ENCODE measurements at places on chromosomes 7 and 10.

GRCh38 chr10:119090968-119091367 is 10.4 kb upstream of the EIF3A start:
- no peak for DNase-seq

- no peak for DNase-seq
Observed at GRCh38 chr7:117231047-117231359, 91.9 kb downstream of the WNT2 start.

DNA sequence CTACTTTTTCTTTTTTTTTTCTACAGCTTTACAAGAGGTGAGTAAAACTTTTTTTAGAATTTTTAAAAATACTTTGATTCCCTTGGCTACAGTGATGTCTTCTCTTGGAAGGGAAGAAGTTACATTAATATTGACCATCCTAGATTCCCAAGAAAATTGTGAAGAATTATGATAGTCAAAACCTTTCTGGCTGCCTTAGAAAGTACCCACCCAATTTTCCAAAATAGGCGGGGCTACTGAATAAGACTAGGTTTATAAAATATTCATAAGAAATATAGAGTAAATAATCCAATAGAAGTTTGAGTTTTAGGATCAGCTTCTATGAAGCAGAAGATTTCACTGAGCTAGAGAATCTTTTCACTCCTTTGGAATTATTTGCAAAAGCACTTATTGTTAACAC is 3.0 kb downstream of the COL1A2 start:
- no peak for DNase-seq

GRCh38 chr10:132564690-132565089 is 27.1 kb downstream of the INPP5A start:
- DNase-seq: no peak

- no peak for DNase-seq
Observed at GRCh38 chr10:79082631-79083596, 14.1 kb downstream of the ZMIZ1 start.

- DNase-seq: no peak
Observed at GRCh38 chr10:100014071-100014762, 4.5 kb upstream of the DNMBP start.

DNA sequence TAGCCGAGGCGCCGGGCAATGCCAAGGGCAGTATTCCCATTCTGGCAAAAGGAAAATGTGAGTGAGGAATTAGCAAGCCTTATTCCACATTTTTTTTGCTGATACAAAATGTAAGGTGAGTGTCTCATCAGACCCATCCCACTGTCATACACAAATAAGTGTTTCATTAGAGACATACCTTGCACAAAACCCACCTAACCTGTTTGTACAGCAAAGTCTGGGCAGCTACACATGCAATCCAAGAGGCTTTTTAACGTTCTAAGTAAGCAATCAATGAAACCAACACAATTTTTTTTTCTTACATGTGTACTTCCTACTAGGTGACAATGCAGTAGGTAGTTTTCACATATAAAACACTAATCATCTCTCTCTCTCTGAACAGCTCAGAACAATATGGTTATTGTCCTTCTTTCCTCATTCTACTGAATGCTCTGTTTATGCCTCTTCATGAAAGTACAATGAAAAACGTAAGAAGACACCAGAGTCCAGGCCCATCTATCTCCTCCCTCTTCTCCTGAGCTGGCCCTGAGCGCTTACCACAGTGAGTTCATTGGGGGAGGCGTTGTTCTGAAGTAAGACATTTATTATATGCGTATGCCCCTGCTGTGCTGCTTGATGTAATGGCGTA is 217.2 kb downstream of the ANK3 start:
- no peak for DNase-seq

DNA sequence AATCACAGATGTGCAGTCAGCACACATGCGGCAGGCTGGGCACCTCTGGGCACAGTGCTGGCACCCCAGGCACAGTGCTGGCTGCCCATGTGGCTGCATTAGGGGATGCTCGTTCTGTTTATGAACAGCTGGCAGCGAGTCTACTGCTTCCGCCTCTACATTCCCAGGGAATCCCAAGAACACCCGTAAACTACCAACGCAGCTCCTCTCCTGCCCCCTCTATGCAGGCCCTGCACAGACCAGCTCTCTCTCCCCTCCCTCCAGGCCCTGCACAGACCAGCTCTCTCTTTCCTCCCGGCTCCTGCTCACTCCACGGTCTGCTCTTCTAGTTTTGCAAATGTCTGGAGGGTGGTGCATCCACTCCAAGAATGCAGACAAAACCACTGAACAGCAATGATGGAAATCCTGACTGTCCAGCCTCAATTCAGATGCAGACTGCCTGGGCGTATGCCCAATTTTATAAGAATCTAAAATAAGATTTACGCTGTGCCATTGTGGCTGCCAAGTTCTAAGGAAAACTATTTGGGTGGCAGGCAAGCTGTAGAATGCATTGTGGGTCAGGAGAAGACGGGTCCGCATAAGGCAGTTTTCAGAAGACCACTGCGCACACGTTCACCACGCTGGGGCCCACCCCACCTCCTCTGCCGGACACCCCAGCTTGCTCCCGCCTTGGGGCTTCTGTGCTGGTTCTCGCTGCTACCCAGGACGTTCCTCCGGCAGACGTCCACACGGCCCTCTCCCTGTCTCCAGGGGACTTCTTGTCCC is 234.6 kb downstream of the ZMYND11 start:
- no peak for DNase-seq

GRCh38 chr7:50644114-50644513 is 78.9 kb upstream of the DDC start:
- DNase-seq: no peak

DNA sequence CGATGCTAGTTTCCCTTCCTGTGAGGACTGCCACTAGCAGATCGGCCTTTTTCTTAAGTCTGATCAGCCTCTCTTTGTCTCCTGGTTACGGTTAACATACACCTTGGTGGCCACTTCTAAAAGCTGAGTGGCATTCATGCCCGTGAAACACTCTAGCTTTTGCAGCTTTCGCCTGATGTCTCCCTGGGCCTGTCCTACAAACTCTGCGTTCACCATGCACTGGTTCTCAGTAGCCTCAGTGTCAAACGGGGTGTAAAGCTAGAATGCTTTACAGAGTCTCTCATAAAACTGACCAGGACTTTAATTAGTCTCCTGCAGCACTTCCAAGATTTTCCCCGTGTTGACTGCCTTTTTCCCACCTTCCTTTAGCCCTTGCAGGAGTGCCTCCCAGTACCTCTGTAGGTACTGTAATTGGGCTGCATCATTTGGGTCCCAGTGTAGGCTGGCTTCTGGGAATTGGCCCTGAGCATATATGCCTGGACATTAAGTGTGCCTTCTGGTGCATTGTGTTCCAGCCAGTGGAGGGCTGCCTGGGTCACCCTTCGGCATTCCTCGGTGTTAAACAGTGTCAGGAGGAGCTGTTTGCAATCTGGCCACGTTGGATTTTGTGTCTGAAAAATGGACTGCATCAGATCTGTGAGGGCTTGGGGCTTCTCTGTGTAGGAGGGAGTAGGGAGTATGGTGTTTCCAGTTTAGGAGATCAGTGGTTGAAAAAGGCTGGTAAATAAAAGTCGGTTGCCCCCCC is 6.5 kb upstream of the ZNF117 start:
- DNase-seq: no peak

GRCh38 chr10:29555746-29556481 is 78.9 kb downstream of the SVIL start:
- DNase-seq: no peak

DNA sequence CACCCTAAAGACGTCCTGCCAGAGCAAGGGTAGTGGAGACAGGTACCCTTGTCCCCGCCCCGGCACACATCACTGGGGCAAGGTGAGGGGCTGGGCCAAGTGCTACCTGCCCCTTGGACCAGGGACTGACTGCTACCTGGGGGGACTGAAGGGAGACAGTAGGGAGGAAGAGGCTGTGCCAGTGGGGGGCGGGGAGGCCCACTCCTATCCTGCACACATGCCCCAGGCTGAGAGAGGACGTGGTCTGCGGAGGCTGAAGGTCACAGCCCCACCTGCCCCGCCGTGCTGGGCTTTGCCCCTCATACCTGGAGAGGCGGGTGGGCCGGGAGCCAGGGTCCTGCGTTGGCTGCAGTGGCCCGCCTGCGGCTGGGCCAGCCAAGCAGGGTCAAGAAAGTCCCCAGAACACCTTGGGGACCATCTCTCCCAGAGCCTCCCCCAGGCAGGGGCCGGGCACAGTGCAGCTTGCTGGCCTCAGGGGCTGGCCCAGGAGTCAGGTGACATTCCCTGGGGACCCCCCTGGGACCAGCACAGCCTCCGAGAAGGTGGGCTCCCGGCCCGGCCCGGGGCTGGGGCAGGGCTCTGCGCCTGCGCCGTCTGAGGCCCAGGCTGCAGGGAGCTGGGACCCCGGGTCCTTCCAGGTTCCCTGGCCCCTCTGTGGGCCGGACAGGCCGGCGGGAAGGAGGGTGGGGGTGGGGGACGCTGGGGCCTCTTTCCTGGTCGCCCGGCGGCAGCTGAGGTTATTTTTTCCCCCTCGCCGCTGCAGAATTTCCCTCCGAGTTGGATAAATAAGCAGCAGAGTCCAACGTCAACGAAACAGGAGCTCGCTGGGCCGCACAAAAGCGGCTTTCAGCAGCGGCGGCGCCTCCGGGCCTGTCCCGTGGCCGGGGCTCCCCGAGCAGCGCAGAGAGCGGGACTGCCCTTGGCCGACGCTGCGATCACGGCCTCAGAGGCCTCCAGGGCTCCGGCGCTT is 9.8 kb upstream of the FZD9 start:
- DNase-seq: peak; percentile 37

DNA sequence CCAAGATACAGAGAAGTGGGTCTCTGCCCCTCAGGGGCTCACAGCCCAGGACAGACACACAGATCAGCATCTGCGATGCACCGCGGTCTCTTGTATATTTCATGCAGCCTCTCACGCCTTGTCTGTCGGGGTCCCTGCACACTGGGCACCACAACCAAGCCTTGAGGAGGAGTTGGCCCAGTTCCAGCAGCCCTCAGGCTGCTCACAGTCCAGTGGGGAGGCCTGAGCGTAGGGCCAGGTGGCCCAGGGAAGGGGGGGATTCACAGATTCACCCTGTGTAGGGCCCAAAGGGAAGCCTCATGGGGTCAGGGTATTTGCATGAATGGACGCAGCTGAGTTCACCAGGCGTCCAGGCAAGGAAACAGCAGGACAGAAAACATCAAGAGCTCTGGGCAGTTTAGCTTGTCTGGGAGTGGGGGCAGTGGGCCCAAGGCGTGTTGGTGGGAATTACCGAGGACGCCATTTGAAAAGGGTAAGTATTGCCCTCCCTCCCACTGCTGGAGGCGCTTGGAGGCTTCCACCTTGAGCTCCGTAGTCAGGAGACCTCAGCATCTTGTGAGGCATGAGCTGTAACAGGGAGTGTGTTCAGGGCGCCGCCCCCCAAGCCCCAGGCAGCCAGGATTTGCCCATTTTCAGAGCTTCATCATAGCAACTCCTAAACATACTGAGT is 129.1 kb upstream of the CHST15 start:
- DNase-seq: no peak

DNA sequence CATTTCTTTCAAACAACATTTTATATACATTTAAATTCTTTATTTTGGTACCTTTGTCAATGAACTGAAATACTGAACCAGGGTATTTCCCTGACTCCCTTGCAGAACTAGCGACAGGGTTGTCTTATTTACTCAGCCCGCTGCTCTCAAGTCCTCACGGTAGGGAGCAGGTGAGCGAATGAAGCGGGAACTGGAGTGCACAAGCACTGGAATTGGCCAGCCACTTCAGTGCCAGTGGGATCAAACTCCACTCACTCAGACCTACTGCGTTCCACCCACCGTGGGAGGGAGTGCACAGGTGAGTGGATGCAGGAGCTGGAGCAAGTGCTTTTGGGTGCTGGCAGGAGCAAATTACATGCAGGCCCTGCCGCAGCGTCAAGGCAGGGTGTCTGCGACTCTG is 28.1 kb upstream of the NEUROD6 start:
- no peak for DNase-seq

DNA sequence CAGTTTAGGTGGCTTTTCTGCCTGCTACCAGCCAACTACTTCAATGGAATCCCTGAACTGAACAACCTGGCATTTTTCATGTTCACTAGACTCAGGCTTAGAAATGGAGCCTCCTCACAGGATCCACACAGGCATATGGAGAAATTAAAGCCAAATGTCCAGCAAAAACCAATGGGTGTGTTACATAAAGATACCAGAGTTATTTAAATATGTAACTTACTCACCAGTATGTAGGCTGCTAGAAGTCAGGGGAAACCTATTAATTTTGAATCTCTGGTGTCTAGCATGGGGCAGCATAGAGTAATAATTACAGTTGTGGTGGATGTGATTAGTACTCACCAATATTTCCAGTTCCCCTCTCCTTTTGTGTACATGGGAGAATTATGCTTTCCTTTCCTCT is 383.6 kb downstream of the LRMDA start:
- DNase-seq: no peak

DNA sequence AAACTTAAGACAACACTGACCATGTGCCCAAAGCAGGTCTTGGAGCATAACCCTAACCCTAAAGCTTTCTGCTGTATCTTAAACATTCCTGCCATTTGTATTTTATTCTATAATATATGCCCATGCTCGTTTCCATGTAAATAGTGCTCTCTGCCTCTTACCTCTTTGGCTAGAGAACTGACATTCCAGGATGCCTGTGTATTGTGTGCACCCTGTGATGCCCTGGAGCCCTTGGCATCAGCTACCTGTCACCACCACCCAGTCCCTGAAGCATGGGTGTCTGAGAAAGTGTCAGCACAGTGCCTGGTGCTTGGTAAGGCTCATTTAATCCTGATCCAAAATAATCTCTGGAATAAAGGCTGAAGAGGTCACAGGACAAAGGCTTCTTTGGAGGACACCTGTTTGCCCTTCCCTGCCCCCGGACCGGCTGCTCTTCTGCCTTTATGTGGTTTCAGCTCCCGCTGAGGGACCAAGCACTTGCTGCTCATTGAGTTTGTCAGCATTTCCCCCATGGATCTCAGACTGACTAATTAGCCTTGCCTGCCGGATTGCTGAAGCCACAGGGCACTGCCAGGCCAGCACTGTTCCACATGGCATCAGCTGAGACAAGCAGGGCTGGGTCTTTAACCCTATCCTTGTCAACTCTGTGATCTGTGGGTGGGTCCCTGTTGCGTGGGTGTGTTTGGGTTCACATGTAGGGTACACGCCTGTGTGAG is 139.1 kb upstream of the SORCS3 start:
- no peak for DNase-seq

GRCh38 chr10:123974406-123974805 is 82.8 kb upstream of the CPXM2 start:
- DNase-seq: no peak

- no peak for DNase-seq
Observed at GRCh38 chr7:111756687-111757178, 194.4 kb upstream of the IMMP2L start.

DNA sequence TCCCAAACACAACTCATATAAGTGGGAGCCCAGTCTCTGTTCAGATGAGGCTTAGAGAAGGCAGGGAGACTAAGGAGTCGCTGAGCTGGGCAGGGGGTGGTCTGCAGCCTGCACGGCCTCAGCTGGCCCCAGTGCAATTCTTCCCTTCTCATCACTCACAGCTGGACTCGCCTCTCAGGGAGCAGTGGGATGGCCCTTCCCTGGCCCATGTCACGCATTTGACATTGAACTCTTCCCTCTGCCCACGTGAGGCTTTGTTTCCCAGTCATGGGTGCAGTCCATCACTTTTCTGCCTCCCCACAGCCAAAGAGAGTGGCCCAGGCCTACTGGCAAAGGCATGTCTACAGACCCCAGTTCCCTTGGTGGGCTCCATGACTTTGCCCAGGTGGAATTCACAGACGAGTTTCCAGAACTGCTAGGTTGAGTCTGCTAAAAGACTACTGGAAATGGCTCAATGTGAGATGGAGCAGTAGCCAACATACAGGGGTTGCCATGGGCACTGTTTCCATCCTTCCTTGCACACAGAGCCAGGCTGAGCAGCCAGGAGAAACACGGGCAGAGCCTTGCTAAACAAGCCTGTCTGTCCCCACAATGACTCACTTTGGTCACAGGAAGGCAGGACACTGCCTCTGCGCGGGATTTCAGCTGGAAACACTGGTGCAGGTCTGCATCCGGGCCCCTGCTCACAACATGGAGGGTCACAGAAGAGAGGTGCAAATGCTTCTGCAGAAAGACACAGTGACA is 90.1 kb downstream of the OAT start:
- DNase-seq: no peak
